ENCODE measurements at places on chromosomes 7 and 10.
A peak's percentile ranks its signal among the peaks of the same experiment; 100 is the strongest.

DNA sequence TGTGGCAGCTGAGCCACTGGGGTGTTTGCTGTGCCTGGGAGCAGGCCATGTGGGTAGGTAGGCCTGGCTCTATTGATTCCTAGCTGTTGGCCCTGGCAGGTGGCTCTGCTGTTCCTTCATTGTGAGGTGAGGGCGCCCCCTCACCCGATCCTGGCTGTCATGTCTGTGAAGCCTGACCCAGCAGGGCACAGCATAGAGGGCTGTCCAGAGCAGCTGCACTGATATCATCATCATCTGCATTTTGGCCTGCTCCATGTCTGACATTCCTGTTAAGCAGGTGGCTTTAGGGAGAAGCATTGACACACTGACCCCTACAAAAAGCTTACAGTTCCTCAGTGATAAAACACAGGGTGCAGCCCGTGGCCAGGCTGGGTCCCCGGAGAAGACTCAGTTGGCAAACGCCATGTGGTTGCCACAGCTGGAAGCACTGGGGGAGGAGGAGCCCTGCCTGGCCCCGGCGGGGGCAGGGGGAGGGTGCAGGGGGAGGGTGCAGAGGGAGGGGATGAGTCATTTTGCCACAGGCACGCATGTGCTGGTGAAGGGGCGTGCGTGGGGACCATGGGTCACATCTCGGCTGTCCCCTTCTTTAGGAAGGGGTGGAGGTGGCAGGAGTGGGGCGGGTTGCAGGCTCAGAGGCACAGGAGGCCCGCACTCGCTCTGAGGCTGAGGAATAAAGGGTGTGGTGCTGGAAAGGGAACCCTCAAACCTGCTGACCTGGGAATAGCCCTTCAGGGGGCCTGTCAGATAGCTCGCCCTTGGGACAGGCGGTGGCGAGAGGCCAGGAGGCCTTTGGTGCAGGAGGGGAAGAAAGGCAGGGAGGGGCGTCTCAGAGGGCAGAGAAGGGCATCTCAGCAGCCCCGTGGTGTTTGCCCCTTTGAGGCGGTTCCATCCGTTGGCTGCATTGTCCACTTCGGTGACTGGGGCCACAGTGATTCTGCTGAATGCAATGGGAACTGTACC, 31.6 kb downstream of the IKZF1 start:
- peak; percentile 80 for DNase-seq

- DNase-seq: no peak
Observed at GRCh38 chr7:150986556-150986955, 4.3 kb upstream of the NOS3 start.

DNA sequence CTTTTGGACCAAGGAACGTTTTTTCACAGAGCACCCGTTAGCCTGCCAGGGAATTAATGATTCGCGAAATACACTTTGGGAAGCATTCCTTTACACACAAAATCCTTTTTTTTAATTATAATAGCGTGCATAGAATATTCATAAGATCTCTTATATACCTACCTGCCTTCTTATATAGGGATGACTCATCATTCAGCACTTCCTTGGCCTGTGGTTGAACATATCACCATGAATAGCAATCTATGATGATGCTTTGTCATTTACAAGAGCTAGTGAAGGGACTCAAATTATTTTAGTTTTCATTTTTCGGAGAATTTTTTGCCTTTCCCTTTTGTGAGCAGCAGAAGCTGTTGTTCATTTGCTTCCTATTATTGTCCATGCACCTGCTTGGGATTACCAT, 97.0 kb downstream of the CDH23 start:
- no peak for DNase-seq

DNA sequence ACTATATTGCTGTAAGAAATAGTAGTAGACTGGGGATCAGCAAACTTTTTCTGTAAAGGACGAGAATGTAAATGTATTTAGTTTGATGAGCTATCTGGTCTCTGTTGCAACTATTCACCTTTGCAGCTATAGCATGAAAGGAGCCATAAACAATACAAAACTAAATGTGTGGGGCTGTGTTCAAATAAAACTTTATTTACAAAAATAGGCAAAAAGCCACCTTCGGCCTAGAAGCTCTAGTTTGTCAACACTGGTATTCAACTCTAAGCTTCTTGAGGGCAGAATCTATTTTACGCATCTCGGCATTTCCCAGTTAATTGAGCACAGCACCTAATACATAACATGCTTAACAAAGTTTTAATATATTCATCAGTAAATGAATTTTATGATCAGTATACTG, 181.4 kb downstream of the SEMA3E start:
- DNase-seq: no peak

DNA sequence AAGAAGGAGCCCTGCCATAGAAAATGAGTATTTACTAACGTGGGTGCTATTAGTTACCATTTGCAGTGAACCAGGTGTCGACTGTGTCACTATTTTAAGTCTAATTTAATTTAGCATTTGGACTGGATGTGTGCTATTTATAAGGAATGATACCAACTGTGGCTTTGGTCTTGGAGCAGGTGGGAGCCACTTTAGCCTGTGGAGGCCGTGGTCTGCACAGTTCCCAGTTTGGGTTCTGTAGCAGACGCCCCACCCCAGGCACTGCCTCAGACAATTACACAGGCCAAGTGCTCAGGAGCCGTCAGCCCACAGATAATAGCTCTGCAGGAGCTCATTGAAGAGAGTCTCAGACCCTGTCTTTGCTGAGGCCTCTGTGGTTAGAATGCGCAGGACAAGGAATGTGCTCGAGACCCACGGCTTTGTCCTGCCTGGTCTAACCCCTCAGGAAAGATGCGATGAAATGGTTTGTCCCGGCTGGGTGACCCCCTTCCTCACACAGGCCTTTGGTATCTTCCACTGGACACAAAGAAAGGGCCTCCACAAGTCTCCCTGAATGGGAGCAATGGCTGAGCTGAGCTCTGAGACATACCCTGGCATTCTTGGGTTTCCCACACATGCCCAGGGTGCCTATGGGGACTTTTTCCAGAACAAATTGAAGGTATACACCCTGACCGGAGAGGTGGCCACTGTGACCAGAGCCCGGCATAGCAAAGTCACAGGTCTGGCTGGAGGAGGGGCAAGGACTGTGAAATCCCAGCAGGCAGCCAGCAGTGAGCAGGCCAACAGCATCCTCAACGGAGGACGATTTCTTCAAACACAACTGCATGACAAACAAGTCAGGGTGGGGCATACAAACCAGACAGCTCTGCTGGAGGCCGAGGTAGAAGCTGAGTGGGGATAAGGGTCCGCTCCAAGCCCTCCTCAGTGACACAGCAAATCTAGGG, 251.2 kb downstream of the ARHGAP12 start:
- DNase-seq: no peak

DNA sequence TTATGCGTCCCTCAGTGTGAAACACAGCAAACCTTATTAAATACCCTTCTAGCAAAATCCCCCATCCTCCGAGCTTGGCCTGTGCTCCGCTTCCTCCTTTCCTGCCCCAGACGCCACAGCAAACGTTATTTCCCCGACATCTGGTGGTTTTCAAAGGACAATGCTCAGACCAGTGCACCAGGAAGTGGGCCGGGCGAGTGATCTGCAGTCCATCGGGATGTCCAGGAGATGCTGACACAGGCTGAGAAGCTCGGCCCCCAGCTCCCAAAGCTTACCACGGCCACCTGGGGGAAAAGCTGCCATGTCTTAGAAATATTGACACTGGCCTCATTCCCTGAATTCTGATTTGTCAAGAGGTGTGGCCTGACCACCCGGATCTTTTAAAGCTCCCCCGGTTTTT, 129.5 kb downstream of the PTPRN2 start:
- DNase-seq: no peak

DNA sequence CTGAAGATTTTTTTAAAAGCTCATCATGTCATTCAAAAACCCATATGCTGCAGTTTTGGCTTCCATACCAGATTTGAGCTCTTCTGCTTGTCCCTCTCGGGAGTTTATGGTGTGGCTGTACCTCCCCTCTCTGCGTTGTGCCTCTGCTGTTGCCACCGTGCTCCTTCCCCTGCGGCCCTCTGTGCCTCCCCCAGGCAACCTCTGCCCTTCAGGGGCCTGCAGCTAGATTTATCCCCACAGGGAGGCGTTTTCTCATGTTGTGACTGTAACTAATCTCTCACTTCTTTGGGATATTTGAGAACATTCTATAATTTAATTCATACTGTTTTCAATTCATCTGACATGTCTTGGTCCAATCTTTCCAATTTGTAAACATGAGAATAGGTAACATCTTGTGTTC, 52.7 kb downstream of the TASOR2 start:
- no peak for DNase-seq

DNA sequence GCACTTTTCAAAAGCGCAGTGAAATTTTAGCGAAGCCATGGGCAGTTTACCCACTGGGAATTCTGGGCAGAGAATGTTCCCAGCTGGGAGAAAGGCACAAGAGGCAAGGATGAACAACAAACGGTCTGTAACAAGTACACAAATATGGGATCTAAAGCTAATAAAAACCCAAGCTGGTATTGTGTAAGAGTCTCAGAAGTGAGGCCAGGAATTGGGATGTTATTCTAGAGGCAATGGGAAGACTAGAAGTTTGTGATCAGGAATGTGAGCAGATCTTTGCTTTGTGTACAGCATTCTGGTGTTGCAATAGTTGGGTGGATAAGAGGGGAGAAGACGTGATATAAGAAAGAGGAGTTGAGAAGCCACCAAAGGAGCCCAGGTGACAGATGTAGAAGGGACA, 15.0 kb downstream of the FZD9 start:
- no peak for DNase-seq

- no peak for DNase-seq
Observed at GRCh38 chr10:84523526-84523925, 195.1 kb downstream of the CCSER2 start.

DNA sequence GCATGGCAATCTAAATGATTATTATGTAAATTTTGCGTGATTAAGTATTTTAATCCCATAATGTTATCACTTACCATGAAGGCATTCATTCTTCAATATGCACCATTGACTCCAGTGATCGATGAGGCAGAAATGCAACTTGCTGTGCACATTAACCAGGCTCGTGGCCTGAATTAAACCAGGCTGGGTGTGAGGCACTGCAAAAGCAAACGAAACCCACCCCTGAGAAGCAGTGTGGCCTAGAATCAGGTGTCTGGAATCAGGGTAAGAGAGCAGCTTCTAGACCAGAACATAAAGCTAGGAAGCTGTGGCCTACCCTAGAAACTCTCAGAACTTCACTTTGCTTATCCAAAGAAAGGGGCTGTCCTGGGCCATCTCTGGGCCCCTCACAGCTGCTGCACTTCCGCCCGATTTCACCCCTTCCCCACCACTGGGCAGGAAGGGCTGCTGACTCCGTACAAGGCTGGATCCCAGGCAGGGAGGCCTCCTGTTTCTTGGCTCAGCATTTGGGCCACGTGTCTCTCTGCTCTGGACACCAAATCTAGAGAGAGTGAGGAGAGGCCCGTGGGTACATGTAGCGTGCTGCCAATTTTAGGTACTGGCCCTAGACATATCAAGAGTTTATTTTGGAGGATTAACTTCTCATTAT, 4.4 kb downstream of the PTPRE start:
- no peak for DNase-seq

DNA sequence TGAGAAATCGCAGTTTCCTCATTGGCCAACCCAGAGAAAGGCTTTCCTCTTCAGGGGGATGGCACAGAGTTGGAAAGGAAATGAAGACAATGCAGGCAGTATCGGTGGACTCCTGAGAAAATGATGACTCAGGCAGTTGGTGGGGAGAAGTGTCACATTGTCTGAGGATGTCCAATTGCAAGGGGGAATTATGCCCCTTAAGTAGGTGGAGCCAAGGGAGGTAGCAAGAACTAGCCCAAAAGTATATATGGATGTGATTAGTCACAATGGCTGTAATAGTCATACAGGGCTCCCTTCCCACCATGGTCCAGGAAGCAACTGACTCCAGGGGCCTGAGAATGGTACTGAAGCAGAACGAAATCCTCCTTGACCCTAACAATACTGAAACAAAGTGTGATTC, 58.3 kb upstream of the EGFR start:
- DNase-seq: no peak

- no peak for DNase-seq
Observed at GRCh38 chr10:97531401-97531986, 32.8 kb downstream of the UBTD1 start.

DNA sequence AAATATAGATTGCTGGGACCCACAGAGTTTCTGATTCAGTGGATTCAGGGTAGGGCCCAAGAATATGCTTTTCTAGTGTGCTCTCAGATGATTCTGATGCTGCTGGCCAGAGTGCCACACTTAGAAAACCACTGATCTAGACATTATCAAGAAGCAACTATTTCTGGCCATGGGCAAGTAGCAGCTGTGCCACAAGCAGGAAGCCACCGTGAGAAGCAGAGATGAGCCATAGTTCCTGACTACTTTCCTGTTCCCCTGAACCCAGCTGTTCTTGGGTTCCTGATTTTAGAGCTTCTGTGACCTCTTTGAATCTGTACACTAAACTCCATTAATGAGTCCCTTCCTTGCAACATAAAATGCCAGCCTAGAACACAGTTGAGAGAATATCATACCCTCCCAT, 38.1 kb upstream of the PIK3AP1 start:
- no peak for DNase-seq

GRCh38 chr7:142461437-142461836, 203.6 kb upstream of the PRSS58 start:
- DNase-seq: no peak

DNA sequence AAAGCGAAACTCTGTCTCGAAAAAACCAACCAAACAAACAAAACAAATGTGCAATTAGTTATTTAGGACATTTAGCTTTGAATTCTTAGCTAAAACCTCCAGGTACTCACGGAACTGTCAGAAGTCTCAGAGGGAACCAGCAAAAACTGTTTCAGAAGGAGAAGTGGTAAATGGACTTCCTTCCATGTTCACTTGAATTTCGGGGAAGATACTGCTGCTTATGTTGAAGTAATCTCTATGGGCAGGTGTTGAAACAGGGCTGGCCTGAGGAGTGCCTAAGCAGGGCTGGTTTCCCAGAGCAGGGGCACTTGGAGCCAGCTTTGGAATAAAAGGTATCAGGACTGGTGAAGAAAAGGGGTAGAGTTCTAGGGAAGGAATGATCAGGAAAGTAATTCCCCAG, 2.4 kb upstream of the EXOC6 start:
- DNase-seq: no peak

DNA sequence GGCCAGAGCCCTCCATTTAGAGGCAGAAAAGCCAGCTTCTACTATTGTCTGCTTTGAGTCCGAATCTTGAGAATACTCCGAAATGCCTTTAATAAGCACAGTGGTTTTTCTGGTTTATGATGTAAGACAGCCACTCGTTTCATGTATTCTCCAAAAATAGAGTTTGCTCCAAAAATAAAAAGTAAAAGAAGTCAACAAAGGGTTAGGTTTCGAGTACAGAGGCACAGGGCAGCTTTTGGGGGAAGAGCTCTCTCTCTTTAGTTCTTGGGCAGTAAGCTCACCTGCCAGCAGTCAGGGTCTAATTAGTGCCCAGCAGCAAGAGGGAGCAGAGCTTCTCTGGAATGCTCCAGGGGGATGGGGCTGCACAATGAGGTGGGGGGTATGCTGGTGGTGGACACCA, 20.2 kb downstream of the CREB3L2 start:
- no peak for DNase-seq
